ENCODE measurements at places on chromosomes 7 and 10.
A peak's percentile ranks its signal among the peaks of the same experiment; 100 is the strongest.

GRCh38 chr10:110848106-110848505, 23.6 kb upstream of the PDCD4 start:
- DNase-seq = no peak

GRCh38 chr7:147664541-147664940, 926.0 kb upstream of the C7orf33 start:
- no peak for DNase-seq

DNA sequence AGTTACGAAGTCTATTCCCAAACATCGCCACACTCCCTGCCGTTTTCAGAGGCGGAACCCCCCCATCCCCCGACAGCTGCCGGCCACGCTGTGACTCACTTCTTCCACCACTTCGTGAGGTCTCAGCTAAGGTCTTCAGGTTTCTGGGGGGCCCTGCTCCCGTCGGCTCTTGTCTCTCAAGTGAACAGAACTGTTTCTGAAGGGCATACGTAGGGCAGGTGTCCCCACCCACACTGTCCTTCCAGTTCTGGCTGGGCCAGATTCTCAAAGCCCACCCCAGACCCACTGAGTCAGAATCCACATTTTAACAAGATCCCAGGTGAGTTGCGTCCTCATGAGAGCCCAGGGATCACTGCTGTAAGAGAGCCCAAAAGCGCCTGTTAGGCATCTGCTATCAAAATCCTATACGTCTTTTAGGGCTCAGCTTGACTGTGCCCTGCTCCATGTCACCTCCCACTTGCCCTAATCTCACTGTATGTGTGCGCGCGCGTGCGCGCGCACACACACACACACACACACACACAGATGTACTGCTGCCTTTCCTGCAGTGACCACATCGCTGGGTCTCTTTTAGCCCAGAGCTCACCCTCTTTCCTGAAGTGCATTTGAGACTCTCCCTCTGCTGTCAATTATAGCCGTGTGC, 78.8 kb downstream of the PROSER2 start:
- DNase-seq = no peak

GRCh38 chr10:105706281-105707026, 1065.4 kb downstream of the SORCS3 start:
- DNase-seq = no peak

- DNase-seq = no peak
Observed at GRCh38 chr7:40587419-40587818, 452.6 kb downstream of the SUGCT start.

GRCh38 chr10:32073659-32074058, 17.4 kb upstream of the KIF5B start:
- no peak for DNase-seq

DNA sequence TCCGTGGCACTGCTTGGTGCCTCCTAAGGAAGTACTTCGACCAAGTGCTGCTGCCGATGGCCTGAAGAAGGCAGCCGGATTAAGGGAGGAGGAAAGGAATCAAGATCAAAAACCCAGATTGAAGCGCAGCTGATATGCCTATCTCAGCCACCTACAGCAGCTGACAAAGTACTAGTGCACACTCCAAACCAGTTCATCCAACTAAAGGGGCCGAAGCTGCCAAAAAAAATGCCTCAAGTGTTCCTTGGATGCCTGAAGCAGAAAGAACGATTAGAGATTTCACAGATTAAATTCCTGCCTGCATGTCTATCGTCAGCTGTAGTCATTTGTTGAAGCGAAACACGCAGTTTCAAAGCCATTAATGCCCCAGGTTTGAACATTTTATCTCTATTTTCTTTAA, 65.7 kb downstream of the TNRC18 start:
- DNase-seq = no peak

GRCh38 chr7:105209870-105210269, 178.9 kb downstream of the SRPK2 start:
- DNase-seq = no peak

- peak; percentile 91 for DNase-seq
Observed at GRCh38 chr10:3783316-3783681, 1.7 kb downstream of the KLF6 start.

GRCh38 chr7:137789215-137789882, 57.4 kb downstream of the DGKI start:
- no peak for DNase-seq

GRCh38 chr10:33893506-33893905, 559.0 kb upstream of the NRP1 start:
- DNase-seq = no peak

DNA sequence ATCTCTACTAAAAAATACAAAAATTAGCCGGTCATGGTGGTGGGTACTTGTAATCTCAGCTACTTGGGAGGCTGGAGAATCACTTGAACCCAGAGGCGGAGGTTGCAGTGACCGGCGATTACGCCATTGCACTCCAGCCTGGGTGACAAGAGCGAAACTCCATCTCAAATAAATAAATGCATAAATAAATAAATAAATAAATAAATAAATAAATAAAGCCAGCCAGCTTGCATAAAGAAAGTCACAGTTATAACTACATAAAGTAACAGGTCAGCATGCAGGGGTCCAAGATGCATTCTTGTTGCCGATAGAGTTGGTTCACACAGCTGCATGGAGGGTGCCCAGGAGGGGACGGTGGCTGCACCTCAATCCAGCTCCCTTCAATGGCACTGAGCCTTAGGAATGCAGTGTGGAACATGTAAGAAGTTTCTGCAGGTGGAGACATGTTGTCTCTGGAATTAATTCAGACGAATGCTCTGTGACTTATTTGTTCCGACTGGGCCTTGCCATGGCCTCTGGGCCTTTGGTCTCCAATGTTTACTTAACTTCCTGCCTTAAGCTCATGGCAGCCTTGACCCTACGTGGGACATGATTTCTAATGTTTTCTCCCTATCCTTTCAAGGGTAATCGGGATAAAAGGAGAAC, 159.6 kb upstream of the PRKCQ start:
- DNase-seq = no peak

GRCh38 chr7:29459589-29459988, 104.0 kb upstream of the PRR15 start:
- no peak for DNase-seq

GRCh38 chr10:101020427-101021075, 10.4 kb downstream of the PDZD7 start:
- no peak for DNase-seq

- DNase-seq = peak; percentile 33
Observed at GRCh38 chr10:6089334-6090219, 743 bp downstream of the RBM17 start.

DNA sequence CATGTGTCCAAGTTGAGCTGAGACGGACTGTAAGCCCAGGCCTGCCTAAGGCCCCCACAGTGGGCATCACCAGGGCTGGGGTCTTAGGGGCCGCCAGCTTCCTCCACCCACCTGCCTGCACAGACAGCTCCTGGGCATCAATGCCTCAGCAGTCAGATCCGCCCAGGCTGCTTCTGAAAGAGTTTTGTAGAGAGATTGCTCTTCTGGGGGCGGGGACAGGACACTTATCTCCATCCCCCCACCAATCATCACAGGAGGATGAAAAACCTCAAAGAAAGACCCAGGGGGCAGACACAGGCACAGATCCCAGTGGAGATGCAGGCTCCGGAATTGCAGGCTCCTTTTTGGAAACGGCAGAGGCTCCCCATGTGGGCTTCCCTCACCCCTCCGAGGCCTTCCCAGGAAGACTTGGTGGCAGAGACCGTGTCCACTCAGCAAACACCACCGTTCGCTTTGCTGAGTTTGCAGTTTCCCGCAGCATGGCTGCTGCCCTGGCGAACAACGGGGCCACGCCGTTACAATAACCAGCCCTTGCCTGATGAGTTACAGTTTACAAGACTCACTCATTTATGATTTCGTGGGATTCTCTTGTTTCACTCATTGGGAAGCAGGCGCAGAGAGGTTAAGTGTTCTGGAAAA, 96.4 kb downstream of the MKI67 start:
- DNase-seq = no peak

DNA sequence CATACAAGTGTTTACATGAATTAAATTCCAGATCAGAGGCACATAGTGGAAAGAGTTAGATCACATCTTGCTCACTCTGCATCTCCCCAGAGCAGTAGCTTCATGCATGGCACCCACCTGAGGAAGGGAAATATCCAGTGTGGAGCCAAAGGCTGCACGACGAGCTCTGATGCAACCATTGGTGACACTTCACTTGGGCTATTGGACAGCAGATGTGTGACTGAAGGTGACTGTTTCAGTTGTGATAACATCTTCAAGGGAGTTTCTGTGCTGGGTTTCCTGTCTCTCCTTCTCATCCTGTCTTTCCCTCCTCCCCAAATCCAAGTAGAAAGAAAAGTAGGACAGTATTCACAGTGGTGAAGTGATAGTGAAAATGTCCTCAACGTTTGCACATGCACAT, 115.0 kb downstream of the TAF3 start:
- no peak for DNase-seq

DNA sequence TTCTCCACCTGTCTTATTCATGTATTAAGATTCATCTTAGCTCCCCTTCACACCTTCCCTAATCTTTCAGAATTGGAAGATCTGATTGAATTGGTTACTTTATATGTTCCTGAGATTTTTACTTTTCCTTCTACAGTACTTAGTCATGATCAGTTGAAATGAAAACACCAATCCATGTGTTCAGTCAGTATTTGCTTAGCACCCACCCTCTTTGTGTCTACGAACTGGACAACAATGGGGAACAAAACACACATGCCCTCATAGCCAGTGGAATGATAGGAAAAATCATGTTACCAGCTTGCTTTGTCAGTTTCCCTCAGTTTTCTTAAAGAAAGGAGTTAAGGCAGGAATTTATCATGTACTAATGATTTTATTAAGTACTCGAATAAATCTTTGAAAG, 2.0 kb downstream of the MASTL start:
- no peak for DNase-seq

GRCh38 chr7:11428877-11429581, 403.0 kb downstream of the THSD7A start:
- no peak for DNase-seq

GRCh38 chr7:105849122-105849855, 27.1 kb downstream of the ATXN7L1 start:
- DNase-seq = peak; percentile 63

DNA sequence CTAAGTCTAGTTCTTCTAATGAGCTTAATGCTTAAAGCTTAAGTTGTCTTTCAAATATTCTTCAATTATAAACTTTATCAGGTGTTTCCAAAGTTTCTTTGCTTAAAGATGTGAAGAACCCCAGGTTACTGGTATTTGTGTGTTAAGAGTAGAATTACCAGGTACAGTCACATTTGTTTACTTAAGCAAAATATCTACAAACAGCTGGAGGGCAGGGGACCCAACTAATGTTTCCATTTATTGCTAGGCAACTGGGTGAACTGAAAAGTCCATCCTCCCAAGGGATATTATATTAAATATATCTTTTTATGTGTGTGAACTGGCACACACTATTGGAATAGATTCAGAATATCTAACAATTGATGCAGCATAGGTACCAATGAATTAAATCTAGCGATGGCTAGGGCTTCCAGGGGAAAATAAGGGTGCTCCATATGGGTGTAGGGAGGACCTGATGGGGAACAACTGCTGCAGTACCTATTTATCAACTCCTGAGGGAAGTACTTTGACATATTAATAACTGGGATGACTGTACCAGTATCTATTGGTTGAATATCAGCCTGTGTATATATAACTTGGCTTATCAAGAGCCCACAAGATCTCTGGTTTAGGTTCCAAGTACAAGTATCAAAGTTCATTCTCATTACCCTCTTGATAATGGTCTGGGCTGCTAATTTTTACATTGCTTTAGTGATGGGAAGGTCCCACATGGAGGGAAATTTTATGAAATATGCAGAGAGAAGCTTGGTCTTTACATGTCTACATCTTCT, 10.3 kb upstream of the AGR3 start:
- DNase-seq = no peak

GRCh38 chr7:11843113-11843765, 11.2 kb upstream of the THSD7A start:
- no peak for DNase-seq

DNA sequence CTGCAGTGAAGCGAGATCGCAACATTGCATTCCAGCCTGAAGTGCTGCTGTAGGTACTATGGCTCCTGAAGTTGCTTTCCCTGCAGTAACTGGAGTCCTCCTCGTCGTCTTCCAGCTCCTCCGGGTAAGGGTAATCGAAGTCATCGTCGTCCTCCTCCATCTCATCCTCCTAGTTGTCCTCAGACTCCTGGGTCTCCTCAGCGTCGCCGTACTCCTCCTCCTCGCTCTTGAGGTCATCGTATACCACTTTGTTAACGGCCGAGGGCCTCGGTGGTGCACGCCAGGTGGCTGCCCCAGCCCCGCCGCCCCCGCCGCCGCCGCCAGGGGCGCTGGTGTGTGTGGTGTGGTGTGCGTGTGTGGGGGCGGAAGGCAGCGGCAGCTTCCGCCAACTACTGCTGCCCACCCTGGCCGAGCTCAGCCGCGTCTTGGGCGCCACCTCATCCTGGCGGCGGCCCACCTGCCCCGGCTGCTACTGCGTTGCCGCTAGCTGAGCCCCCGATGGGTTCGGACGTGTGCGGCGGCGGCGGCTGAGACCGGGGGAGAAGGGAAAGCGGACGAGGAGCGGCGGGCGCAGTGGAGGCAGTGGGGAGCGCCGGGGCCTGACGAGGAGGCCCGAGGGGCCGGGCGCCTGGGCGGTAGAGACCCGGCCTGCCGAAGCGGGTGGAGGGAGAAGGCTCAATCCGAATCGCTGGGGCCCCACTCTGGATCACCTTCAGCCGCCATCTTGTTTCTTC, 11.8 kb upstream of the ACBD5 start:
- DNase-seq = peak; percentile 76

DNA sequence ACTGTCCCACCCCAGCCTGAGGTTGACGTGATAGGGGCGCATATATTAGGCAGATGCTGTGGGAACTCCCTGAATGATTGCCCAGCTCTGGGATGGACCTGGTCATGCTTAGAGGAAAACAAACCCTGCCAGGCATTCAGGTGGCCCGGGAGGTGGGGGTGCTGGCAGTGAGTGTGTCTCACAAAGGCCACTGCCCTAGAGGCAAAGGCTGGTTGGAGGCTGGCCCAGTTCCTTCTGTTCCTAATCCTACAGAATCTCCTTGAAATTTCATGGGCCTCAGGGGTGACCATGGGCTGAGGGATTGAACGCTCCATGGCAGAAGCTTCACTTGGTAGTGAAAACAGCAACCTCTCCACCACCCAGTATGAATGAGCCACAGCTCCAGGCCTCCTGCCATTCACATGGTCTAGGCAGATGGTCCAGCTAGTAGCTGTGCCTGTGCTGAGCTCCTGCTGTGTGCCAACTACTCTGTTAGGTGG, 25.6 kb downstream of the ADRA2A start:
- no peak for DNase-seq
